Left forelimb (tissue), 1 donor: ENCODE measurements at places on chromosomes 6 and 20.

DNA sequence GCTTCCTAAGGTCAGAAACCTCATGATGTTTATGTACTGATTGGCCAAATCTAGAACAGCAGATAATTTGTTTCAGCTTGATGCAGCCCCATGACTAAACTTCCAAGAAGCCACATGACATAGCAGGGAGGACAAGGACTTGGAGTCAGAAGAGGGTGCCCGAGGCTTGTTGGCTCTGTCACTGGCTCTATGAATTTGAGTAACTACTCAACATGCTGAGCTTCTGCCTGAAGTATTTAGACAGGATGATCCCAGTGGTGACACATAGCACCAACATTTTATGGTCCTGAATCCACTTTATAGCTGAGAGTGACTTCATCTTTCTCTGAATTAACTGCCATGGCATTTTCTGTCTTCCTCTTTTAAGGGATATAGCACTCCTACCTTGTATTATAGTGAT, 13.5 kb upstream of the TBX18 start:
- no peak for DNase-seq

GRCh38 chr6:25107218-25107617, 171.5 kb upstream of the RIPOR2 start:
- no peak for DNase-seq

DNA sequence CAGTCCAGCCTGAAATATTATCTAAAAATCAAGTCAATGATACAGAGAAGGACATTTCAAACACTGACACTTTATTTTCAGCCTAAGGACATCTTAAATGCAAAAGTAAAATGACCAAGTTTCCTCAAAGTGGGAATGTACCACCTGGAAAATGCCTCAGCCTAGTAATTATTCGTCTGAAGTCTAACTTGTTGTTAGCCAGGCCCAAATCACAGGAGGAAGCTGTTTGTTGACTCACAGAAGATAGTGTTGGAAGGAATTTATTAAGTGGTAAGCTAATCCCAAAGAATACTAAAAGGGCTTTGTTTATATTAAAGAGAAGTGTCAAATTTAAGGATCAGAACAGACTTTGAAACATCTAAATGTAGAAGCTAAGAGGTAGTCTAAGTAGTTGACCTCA, 2.5 kb downstream of the PDE7B start:
- no peak for DNase-seq

DNA sequence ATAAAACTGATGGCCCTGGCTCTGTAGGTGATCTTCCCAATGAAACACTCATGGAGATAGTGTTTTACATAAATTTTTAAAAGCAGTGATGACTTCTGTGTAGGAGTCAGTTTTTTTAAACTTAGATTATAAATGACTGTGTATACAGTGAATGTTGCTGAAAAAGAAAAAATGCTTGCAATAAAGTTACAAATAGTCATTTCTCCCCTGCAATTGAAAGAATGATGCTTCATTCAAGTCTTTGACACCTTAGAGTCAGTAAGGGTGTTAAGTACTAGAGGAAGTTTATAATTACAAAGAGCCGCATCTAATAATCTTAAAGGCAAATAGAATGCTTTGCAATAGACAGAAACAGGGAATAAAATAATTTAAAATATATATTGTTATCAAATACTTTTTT, 27.6 kb downstream of the ZNF292 start:
- no peak for DNase-seq

- DNase-seq, result no peak
Measured at GRCh38 chr6:45781890-45782289, 233.8 kb downstream of the CLIC5 start.
